ENCODE measurements at places on chromosomes 7 and 10.

- DNase-seq: no peak
Observed at GRCh38 chr10:78660446-78661106, 408.2 kb upstream of the ZMIZ1 start.

DNA sequence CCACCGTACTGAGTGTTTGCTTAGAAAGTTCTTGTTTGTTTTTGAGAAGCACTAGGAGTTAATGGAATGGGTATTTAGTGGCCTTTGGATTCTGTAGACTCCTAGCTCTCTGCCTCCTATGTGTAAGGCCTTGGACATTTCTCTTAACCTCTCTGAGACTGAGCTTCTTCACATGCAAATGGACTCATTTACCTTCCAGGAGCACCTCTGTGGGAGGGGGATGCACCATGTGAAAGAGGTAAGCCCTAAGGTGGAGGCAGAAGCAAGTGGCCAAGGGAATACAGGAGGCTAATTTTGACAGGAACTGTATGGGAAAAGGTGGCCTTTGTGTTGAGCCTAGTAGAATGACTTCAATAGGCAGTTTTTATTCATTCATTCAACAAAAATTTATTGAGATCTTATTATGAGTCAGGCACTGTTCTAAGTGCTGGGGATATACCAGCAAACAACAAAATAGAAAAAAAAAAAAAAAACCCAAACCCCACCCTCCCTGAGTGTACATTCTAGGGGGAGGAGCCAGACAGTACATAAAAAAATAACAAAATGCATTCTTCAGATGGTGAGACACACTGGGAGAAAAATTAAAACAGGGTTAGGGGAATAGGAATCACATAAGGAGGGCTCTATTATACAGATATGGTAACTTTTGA, 9.2 kb upstream of the EPHA1 start:
- no peak for DNase-seq

DNA sequence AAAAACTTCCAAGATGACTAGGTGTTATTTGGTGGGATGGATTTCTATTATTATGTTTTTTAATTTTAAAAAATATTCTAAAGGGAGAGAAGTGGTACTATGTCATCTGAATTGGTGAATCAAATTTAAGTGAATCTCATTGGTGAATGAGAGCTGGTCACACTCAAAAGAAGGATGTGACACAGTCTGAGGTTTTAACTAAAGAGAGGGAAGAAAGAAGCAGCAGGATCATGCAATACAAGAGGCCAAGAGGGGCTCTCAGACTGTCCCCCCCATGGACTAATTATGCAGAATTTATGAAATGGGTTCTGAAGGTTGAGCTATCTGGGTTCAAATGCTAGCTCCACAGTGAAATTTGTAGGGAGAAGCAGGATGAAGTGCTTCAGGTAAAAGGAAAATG, 16.2 kb downstream of the MACC1 start:
- DNase-seq: no peak

- no peak for DNase-seq
Observed at GRCh38 chr7:100371561-100372171, 1.6 kb upstream of the PILRA start.

- peak; percentile 92 for DNase-seq
Observed at GRCh38 chr10:3852147-3852904, 67.3 kb upstream of the KLF6 start.

DNA sequence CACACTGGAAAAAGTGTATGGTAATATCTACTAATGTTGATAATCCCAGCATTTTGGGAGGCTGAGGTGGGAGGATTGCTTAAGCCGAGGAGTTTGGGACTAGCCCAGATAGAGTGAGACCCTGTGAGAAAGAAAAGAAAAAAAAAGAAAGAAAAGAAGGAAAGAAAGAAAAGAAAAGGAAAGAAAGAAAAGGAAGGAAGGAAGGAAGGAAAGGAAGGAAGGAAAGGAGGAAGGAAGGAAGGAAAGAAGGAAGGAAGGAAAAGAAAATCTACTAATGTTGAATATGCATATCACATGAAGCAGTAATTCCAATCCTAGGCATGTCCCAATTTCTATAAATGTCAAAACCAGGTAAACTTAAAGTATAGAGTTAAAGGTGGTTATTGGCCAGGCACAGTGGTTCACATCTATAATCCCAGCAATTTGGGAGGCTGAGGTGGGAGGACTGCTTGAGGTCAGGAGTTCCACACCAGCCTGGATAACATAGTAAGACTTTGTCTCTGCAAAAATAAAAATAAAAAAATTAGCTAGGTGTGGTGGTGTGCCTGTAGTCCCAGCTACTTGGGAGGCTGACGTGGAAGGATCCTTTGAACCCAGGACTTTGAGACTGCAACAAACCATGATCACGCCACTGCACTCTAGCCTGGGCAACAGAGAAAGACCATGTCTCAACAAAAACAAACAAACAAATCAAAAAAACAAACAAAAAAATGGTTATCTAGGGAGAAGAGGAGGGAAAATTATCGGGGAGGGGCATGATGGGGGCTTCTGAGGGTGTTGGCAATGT, 5.2 kb upstream of the KAZALD1 start:
- DNase-seq: no peak

DNA sequence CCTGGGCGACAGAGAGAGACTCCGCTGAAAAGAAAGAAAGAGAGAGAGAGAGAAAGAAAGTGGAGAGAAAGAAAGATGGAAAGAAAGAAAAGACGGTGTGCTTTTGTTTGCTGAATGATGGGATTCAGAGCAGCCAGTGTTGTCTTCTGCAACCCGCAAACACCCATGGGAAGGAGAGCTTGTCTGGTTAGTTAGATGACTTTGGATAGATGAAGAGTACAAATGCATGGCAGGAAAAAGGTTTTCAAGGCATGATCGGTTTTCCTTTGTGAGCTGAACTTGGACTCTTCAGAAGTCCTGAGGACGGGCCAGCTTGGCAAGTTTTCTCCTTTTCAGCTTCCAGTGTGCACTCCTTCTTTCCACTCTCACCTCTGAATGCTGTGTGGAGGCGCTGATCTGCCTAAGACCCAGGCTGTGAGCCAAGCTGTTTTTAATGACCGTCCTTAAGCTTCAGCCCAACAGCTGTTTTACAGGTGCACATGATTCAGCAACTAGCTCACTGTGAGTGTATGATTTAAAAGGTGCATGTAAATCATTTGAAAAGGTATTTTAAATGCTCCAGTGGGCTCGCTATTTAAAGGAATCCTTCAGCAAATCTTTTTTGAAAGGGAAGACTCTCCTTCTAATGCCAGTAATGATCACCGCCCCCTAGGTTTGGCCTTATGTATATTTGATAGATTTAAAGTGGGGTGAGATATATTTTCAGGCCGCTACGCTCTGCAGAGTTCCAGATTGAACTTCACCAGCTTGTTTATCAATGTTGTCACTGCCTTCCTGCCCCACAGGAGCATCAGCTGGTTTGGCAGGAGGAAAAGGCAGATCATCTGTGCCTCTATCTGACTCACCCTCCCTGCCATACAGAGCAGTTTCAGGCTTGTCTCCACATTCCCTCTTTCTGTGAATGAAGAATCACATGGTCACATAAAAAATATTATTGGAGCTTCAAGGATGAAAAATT, 115.0 kb downstream of the PLXDC2 start:
- no peak for DNase-seq

DNA sequence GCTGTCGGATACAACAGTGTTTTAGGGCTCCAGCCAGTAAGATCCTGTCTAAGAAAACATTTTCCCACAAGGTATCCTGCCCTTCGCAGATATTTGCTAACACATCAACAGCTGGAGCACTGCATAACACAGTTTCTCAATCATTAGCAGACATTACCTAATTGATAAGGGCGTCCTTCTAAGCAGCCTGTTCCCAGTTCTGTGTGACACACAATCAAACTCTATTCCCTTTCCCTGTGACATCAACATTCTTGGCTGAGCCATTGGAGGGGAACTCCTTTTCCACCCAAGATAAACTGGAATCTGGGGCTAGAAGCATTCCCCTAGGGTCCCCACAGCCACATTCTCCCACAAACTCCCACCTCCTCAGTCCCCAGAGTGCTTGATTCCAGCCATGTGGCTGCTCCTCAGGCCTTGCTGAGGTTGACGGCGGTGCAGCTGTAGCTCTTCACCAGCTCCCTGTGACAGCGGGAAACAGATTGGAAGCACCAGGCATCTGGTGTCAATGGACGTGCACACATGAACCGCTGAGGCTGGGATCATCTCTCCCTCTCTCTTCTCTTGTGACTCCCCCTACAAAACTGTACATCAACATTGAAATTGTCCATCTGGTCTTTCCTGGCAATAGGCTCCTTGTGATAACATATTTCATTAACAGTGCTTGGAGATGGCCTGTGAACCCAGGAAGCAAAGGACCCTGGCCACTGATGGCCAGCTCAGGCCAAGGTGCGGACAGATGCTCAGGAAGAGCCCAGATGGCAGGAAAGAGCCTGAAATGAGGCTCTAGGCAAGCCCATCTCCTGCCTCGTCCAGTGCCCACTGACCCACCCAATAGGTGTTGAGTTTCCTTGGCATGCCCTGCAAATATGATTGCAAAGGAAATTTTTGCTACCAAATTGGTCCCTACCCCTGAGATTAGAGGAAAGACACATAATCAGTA, 131.1 kb upstream of the TBX20 start:
- no peak for DNase-seq

- DNase-seq: no peak
Observed at GRCh38 chr7:26345202-26345601, 53.5 kb downstream of the SNX10 start.

GRCh38 chr10:99765672-99766301, 16.7 kb upstream of the ABCC2 start:
- no peak for DNase-seq

GRCh38 chr10:85671530-85671929, 695.1 kb downstream of the GRID1 start:
- DNase-seq: no peak

GRCh38 chr7:47707583-47707982, 125.7 kb upstream of the TNS3 start:
- DNase-seq: no peak

GRCh38 chr10:114103284-114103683, 59.6 kb downstream of the ADRB1 start:
- DNase-seq: peak; percentile 17

DNA sequence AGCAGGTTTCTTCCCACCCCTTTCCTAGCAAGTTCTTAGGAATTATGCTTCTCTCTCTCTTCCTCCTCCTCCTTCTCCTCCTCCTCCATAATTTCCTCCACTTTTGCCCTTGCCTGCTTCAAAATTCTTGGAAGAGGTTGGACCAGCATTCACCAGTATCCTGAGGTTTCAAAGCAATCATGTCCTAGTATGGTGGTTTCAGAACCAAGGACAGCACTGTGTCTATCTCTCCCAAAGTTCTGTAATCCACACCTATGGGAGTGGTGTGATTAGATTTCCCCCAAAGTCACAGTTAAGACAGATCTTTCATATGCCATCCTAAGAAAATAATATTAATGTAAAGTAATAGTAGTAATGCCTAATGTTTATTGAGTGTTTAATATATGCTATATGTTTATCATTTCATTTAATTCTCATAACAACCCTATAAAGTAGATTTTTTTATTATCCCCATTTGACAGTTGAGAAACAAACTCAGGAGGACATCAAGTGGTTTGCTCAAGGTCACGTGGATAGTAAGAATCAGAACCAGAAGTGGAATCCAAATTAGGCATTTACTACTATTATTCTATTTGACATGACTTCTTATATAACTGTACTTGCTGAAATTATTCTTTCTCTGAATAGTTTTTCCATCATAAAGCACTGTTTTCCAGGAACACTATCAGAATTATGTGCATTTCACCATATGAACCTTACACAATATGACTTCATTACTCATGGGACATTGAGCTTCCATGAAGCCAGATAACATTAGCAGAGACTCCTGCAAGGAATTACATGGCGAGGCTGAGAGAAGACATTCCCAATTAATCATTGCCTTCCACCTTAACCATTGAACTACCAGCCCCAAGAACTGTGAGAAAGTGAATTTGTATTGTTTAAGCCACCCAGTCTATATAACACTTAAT, 91.4 kb downstream of the IPMK start:
- DNase-seq: no peak

- peak; percentile 28 for DNase-seq
Observed at GRCh38 chr10:101397140-101397539, 43.2 kb downstream of the BTRC start.

DNA sequence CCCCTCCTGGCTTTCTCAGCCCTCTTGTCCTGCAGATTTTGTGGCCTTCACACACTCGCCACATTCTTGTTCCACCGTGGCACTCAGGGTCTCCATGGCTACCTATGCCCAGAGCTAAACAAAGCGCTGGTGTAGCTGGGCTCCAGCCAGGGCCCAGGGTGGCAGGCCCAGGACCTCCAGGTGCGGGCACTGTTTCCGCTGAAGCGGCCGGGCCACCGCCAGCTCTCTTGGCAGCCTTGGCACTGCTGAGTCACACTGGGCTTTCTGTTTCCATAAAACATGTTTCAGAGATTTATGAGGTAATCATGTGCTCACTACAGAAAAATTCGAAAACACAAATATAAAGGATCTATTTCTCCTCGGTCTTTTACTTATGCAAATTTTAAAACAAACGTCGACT, 51.3 kb downstream of the AOC1 start:
- peak; percentile 11 for DNase-seq

DNA sequence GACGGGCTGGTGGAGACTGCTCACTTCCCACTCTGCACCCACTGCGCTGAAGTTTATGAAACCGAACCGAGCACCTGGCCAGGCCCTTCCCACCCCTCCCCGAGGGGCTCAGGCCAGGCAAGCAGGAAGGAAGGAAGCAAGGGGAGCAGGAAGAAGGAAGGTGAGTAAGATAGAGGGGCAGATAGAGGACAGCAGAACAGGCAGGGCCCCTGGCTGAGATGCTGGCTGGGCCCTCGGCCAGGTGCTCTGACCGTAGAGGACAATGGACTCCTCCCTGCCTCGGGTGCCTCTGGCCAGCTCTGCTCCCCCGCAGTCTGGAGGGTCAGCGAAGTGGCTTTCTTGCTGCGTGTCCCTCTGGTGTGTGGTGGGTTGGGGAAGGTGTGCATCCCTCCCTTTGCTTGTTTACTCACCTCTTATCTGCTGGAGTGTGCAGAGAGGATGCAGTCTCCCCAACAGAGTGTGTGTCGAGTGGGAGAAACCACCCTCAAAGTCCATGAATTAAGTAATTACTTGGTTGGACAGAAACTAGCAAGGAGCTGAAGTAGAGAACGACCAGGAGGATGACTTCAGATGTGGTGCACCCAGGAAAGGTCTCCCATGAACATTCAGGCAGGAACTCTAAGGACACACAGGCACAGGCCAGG, 82.8 kb upstream of the PPP2R2D start:
- no peak for DNase-seq

- no peak for DNase-seq
Observed at GRCh38 chr10:49068672-49069217, 46.6 kb downstream of the VSTM4 start.

Data from GM04503 (cell line).